ENCODE measurements at places on chromosomes 11 and 22. TPM values are rescaled to one million over a fixed set of nuclear protein-coding genes. Genes with fewer than 3 reads are reported as not detected.
A peak's percentile ranks its signal among the peaks of the same experiment; 100 is the strongest.

GRCh38 chr11:1126935-1127663 is 30.7 kb upstream of the MUC5AC start:
- DNase-seq, result no peak

DNA sequence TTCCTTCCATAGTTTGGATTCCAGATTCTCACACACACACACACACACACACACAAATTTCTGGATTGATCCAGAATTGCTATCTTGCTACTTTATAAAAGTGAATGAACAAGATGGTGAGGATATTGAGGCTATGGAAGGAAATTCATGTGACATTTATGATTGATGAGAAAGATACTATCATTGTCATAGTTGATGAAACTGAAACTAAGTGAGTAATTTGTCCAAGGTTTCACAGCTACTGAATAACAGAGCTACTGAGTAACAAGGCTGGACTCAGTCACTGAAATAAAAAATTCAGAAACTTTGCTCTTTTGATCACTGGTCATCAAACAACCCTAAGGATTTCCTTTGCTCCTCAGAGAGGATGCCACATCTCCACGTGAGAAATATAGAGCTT is 16.2 kb downstream of the OR5D16 start:
- DNase-seq, result no peak

Gene NF2
- total RNA-seq, result 46.6 TPM

DNA sequence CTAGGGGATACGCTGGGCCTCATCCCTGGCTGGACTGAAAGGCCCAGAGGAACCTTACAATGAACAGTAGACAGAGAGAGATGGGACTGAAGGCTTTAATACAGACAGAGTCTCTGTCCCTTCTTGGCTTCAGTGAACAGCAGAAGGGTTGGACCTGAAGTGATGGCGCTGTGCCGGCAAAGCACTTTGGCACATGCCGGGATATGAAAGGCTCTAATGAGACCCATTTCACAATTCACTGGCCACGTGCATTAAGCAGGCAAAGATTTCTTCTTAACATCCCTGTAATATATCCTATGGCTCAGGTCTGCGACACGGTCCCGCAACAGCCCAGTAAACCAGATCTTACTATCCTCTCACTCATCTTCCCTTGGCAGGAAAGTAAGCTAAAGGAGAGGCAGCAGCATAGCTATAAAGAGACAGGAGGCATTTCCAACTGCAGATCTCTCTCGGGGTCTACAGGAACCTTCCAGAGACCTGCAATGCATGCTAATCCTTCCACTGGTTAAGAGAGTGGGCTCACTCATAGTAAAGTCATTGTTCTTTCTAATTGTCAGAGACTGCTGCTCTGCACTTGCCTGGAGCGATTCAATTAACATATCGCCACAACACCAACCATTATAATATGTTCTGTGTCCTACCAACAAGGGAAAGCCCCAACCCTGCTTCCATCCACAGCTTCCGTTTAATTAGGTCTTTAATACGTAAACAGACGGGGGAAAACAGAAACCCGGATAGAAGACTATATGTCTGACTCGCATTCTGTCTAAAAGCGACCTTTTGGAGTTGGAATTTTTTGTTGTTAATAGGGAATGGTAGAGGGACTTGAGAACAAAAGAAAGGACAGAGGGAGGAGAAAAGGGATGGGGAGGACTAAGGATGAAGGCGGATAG is 1179.0 kb downstream of the LRRC4C start:
- no peak for DNase-seq

Gene SNX19
- total RNA-seq, result 43.4 TPM

DNA sequence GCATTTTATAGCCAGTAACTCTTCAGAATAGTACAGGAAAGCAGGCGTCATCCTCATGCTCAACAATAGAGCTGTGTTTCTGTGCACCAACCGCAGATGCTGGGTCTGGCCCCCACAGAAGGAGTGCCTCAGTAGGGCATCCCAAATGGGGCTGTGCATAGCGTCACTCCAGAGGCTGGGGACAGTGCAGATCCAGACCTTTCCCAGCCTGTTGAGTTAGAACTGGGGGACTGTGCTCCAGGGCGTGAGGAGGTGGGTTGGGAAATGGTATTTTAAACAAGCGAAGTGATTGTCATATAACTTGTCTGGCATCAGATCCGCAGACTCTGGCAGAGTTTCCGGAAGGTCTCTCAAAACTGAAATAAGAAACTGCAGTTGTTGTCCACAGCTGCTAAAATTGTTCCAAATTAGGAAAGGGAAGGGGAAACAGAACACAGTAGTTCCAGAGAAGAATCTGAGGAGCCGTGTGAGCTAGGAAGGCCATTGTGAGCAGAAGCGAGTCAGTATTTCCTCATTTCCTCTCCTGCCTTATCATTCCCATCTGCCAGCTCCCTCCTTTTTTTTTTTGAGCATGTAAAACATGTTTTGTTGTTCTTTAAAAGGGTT is 52.2 kb downstream of the JAM3 start:
- no peak for DNase-seq

DNA sequence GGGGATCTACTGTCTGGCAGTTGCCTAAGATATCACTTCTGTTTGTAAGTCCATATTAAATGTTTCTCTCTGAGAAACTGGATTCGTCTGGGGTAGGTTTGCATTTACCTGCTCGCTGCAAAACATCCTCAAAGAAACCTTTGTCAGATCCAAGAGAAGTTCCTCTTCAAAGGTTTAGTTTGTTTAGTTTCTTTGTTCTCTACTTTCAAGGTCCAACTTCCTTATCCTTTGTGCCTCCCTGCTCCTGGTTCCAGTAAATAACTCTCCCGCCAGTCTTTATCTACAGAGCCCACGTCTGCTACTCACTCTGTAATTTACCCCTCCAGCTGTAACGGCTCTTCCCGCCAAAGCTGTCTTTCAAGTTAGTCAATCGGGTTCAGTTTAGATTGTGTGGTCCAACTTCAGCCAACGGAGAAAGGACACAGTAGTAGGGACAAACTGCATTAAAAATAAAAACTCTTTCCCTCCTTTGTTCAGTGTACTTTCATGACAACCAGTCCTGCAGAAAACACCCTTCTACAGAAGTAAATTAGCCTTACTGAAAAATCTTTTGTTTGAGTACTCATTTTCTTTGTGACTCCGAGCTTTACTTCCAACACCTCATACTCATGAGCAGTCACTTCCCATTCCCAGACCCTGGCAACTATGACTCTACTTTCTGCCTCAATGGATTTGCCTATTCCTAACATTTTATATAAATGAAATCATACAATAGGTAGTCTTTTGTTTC is 41.0 kb downstream of the TMPRSS5 start:
- no peak for DNase-seq

GRCh38 chr11:84721561-84721961 is 905.6 kb downstream of the DLG2 start:
- no peak for DNase-seq

Gene MMP27
- total RNA-seq, result not detected

Gene PHETA2
- 2.5 TPM for total RNA-seq

- DNase-seq, result peak; percentile 69
Measured at GRCh38 chr22:26330971-26331625, 98.0 kb upstream of the ASPHD2 start.

DNA sequence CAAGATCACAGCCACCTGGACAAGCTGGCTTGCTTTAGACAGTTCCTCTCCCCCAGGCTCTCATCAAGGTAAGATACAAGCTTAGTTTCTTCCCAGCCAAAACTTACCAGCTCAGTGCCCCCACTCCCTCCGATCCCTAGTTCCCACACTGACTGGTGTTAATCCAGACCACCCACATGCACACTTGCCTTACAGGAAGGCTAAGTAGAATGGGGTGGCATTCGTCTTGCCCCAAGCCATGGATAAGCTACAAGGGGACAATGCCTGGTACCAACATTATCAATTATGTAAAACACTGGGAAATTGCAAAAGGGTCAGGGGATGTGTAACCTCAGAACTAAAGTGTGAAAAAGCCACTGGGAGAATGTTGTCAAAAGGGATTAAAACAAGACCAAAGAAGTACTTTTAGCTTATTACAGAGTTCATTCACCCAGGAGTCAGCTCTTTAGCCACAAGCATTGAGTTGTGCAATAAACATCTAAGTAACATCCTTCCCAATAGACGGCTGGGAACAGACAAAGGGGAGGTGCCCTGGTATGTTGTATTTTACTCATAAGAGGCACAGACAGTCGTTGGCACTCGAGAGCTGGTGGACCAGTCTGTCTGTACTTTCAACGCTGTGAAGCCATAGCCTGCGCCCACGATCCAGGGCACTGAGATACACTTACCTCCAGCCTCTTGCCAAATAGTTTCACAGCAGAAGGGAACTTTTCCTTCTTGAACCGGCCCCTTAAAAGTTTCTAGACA is 1.1 kb downstream of the DHCR7 start:
- no peak for DNase-seq

DNA sequence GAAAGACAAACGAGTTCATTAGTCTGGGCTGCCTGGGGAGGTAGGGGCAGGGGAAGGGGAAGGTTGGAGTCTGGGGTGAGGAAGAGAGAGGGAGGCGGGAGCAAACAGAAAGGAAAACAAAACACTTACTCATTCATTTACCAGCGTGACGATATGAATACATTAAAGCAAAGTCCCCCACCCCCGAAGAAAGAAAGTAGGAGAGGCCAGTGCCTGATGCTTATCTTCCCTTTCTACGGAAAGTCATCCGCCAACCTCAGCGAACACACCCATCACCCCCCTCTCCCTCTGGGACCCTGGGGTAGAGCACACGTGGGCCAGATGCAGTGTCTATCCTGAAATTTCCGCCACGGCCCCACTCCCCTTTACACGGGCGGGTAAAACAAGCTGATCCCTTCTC is 13.7 kb downstream of the ABCC8 start:
- DNase-seq, result no peak

GRCh38 chr11:110311783-110312579 is 15.6 kb upstream of the RDX start:
- no peak for DNase-seq

GRCh38 chr11:57349491-57350274 is 11.5 kb downstream of the P2RX3 start:
- DNase-seq, result peak; percentile 68

GRCh38 chr11:134604886-134605285 is 192.8 kb upstream of the B3GAT1 start:
- no peak for DNase-seq

- no peak for DNase-seq
Measured at GRCh38 chr11:67615728-67616430, 9.1 kb downstream of the NDUFV1 start.

DNA sequence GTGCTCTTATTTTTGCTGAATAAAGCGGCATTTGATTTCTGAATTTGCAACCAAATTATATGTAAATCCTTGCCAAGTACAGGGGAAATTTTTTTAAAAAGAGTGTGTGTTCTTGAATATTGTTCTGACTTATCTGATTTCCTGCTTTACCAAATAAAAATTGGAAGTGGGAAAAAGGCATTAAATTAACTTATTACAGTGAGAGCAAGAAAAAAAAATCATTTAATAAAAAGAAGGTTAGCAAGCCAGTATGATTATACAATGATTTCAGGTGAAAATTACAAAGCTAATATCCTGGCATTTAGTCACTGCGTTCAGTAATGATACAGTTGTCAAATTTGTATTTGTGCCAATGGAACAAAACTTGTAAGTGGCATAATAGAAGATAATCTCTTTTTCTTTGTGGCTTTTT is 82.1 kb upstream of the PPARA start:
- no peak for DNase-seq

Gene TRIM48
- not detected for total RNA-seq

DNA sequence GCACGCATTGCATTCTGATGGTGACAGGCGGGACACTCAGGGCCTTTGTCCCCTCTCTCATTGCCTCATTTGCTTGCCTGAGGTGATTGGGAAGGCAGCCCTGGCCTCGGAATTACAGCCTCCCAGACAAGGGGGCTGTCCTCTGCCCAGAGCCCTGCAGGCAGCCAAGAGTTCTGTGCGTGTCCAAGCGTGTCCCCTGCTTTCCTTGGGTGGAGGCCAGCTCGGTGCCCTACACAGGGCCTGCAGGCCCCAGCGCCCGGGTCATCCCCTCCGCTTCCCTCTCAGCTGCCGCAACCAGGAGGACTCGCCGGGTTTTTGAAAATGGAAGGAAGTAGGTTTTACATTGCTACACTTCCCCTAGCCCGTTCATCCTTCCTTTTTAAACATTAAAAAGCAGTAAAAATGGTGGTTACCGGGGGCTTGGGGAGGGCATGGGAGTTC is 1.9 kb downstream of the GRAMD4 start:
- no peak for DNase-seq

Gene C22orf31
- not detected for total RNA-seq
